ENCODE measurements at places on chromosomes 6 and 20. TPM values are rescaled to one million over a fixed set of nuclear protein-coding genes. Genes with fewer than 3 reads are reported as not detected.

Gene VNN1
- total RNA-seq: 0.03 TPM

Gene DLK2
- total RNA-seq: 7.0 TPM

Gene GPX5
- not detected for total RNA-seq

Gene NKX2-4
- not detected for total RNA-seq

Gene AKAP12
- total RNA-seq: 196 TPM

Gene MUC21
- total RNA-seq: not detected

Gene CD93
- not detected for total RNA-seq

Gene MAS1
- total RNA-seq: not detected

Gene MCM8
- total RNA-seq: 25.5 TPM

Gene IYD
- 0.18 TPM for total RNA-seq

Gene GABRR1
- not detected for total RNA-seq

Gene PGBD1
- 4.1 TPM for total RNA-seq

Gene CDKN1A
- 283 TPM for total RNA-seq

Gene RHAG
- not detected for total RNA-seq

Gene ARFGEF3
- 0.63 TPM for total RNA-seq

Gene CAP2
- total RNA-seq: 11.1 TPM

Gene MROH8
- 0.70 TPM for total RNA-seq

Gene PPP1R14C
- 3.7 TPM for total RNA-seq

Gene MRPL14
- total RNA-seq: 54.0 TPM

Gene TAAR5
- not detected for total RNA-seq

Gene E2F3
- total RNA-seq: 11.5 TPM

Gene BTNL2
- not detected for total RNA-seq

Gene GNMT
- 0.08 TPM for total RNA-seq

Gene NFKBIE
- total RNA-seq: 6.4 TPM

Gene MLIP
- not detected for total RNA-seq

Gene ADGRB3
- total RNA-seq: not detected

Gene CTAGE9
- not detected for total RNA-seq

Gene CDK5RAP1
- total RNA-seq: 36.1 TPM

Gene OR2H1
- total RNA-seq: not detected

Gene PGK2
- not detected for total RNA-seq

Gene SMLR1
- total RNA-seq: not detected

Gene BPIFB4
- total RNA-seq: not detected

Gene MAFB
- 0.28 TPM for total RNA-seq

Gene SRC
- total RNA-seq: 113 TPM

Gene SNX9
- 23.4 TPM for total RNA-seq

Gene ZSCAN31
- 1.2 TPM for total RNA-seq

Gene PCMTD2
- 9.2 TPM for total RNA-seq

Gene WFDC12
- not detected for total RNA-seq

Gene GINS1
- total RNA-seq: 34.9 TPM

Gene NRN1
- total RNA-seq: 0.95 TPM

Gene TSBP1
- not detected for total RNA-seq

Gene FAM209B
- 0.28 TPM for total RNA-seq

Gene SYCP2L
- 2.4 TPM for total RNA-seq

Gene OR2J3
- not detected for total RNA-seq

Measured in A549 treated with dexamethasone at 1 μM for 4 hours (cell line).